ENCODE measurements at places on chromosomes 6 and 20. TPM values are rescaled to one million over a fixed set of nuclear protein-coding genes. Genes with fewer than 3 reads are reported as not detected.

DNA sequence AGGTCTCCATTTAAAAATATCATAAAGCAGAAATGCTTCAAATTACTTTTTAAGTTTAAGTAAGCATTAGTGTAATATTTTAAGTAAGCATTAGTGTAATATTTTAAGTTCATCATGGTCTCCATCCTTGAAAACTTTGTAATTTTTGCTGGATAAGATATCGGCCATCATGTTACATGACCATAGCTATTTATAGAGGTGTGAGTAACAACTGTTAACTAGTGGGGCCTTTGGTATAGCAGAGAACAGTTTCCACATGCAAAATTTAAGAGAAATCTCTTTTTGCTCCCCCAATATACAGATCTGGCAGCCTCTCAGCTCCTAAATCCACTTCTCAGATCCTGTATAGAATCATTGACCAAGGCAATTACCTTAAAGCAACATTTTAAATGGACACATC is 468 bp downstream of the TRDN start:
- H3K36me3 ChIP-seq = no peaks in the 10 kb centered on the region
- H3K4me1 ChIP-seq = no peaks in the 10 kb centered on the region
- no peak for DNase-seq
- H3K27ac ChIP-seq = no peak overlapping the region
- no peak overlapping the region for H3K4me3 ChIP-seq
- no peaks in the 10 kb centered on the region for H3K27me3 ChIP-seq

GRCh38 chr6:129647044-129647443 is 62.9 kb downstream of the ARHGAP18 start:
- peaks cover 9% of the 10 kb centered on the region for H3K4me1 ChIP-seq
- no peaks in the 10 kb centered on the region for H3K36me3 ChIP-seq
- no peak overlapping the region for H3K4me3 ChIP-seq
- no peak for DNase-seq
- no peaks in the 10 kb centered on the region for H3K27me3 ChIP-seq

DNA sequence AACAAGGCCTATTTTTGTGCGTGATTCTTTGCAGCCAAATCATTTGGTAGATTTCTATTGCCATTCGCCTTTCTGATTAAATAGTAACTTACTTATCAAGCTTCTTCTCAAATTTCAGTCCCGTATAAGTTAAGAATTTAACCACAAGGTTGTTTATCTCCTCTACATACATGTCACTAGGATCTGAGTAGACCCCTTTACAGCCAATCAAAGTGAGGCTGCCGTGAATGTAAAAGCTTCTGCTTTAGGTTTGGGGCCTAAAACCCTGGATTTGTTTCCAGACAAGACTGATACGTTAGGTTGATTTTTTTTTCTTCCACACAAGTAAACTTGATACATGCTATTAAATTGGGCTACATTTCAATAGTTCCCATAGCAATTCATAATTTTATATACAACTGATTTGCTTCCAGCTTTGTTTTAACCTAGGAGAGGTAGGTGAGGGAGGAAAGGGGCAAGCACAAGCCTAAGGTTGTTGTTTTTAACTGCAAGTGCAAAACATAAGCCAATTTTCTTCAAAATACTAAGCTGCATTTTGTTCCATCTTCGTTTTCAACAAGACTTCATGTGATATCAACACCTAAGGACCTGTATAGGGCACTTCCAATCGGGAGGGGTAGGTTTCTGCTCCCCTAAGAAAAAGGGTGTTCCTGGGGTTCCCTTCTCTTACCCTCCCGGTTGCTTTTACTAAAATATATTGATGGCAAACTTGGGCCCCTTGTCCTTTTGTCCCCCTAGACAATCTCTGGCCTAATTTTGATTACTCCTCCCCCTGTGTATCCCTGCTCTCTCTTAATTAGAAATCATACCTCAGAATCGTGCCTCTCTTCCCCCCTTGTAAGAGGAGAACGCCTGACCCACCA is 1.7 kb downstream of the RANBP9 start:
- no peaks in the 10 kb centered on the region for H3K27me3 ChIP-seq
- H3K36me3 ChIP-seq = no peaks in the 10 kb centered on the region
- DNase-seq = no peak
- H3K27ac ChIP-seq = peak overlapping the region; percentile 90

- no peaks in the 10 kb centered on the region for H3K36me3 ChIP-seq
- DNase-seq = no peak
- no peak overlapping the region for H3K27ac ChIP-seq
- peaks cover 5% of the 10 kb centered on the region for H3K4me1 ChIP-seq
- H3K27me3 ChIP-seq = no peaks in the 10 kb centered on the region
Observed at GRCh38 chr6:130933712-130934200, 106.5 kb downstream of the SMLR1 start.

GRCh38 chr20:48463916-48464315 is 363.9 kb downstream of the PREX1 start:
- no peaks in the 10 kb centered on the region for H3K36me3 ChIP-seq
- DNase-seq = no peak
- no peaks in the 10 kb centered on the region for H3K4me1 ChIP-seq

GRCh38 chr6:148105695-148106094 is 236.9 kb upstream of the SASH1 start:
- no peaks in the 10 kb centered on the region for H3K36me3 ChIP-seq
- no peaks in the 10 kb centered on the region for H3K4me1 ChIP-seq
- no peak overlapping the region for H3K4me3 ChIP-seq
- H3K27me3 ChIP-seq = no peaks in the 10 kb centered on the region
- no peak for DNase-seq

Gene AGPAT4
- total RNA-seq = 17.7 TPM

Gene ZBTB12
- total RNA-seq = 4.9 TPM

Gene TFAP2C
- total RNA-seq = 0.39 TPM
